ENCODE measurements at places on chromosomes 3 and 15. TPM values are rescaled to one million over a fixed set of nuclear protein-coding genes. Genes with fewer than 3 reads are reported as not detected.

ASB14 gene
- not detected for total RNA-seq

DNA sequence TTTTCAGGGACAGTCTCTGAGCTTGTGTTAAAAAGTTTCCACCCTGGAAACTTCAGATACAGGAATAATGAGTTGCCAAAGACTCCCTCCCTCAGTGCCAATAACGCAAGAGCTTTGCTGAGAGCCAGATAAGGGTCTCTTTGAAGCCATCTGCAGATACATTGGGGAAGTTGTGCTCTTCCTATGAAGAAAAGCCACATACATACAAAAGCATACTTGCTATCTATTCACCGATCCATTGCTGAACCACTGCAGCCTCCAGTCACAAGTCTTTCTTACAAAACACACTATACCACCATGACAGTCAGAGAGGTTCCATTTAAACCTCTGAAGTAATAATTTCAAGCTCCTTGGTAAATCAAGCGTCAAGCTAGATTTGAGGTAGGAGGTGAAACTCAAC, 10.0 kb upstream of the RETNLB start:
- no peak for DNase-seq
- no peaks in the 10 kb centered on the region for H3K4me1 ChIP-seq
- no peak overlapping the region for H3K27ac ChIP-seq
- H3K27me3 ChIP-seq = no peaks in the 10 kb centered on the region
- no peaks in the 10 kb centered on the region for H3K36me3 ChIP-seq
- no peak overlapping the region for H3K4me3 ChIP-seq

DNA sequence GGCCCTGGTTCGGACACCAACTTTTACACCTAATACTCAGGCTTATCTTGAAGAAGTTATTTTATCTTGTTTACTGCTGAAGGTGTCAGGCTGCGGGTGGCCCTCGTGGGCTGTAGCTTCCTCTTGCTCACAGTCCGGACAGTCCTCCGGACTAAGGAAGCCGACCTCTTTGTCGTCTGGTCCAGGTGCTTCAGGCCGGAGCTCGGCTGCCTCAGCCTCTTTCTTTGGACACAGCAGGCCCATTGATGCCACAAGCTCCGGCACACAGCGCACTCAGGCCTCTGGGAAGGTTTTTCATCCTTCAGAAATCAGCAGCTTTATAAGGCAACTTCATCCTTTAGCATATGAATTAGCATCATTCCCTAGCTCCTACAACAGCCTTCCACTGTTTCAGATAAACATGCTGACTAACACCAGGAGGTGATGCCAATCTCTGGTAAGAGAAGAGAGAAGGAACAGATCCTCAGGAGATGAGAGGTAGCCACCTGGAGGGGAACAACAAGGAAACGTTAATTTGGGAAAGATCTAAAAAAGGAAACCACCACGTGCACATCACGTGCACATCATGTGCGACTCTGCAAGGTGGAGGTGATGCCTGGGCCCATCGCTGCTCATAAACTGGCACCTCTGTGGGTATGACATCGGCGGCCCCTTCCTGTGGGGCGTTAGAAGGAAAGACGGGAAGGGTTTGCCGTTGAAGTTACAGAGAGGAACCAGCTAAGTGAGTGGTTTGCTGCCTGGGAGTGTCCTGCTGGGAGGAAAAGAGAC, 4.4 kb upstream of the CHAC1 start:
- peaks cover 16% of the 10 kb centered on the region for H3K4me1 ChIP-seq
- no peak for DNase-seq
- no peak overlapping the region for H3K27ac ChIP-seq

DNA sequence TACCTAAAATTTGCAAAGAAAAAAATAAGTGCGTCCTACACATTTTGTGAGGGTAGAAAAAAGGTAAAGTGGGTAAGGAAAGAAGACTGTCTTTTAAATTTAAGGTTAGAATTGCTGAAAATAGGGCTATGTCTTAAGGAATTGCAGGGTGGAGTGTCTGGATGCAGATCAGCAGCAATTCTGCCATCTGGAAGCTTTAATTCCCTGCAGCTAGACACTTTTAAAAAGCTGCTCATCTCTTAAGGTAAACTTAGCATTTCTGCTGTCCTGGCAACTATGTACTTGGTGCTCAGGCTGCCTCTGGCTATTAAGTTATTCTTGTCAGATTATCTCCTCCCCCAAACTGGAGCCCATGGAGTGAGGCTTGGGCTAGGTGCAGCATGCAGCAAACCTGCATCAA, 420.2 kb downstream of the SI start:
- H3K27ac ChIP-seq = no peak overlapping the region
- no peaks in the 10 kb centered on the region for H3K36me3 ChIP-seq
- DNase-seq = no peak
- H3K4me1 ChIP-seq = no peaks in the 10 kb centered on the region

DNA sequence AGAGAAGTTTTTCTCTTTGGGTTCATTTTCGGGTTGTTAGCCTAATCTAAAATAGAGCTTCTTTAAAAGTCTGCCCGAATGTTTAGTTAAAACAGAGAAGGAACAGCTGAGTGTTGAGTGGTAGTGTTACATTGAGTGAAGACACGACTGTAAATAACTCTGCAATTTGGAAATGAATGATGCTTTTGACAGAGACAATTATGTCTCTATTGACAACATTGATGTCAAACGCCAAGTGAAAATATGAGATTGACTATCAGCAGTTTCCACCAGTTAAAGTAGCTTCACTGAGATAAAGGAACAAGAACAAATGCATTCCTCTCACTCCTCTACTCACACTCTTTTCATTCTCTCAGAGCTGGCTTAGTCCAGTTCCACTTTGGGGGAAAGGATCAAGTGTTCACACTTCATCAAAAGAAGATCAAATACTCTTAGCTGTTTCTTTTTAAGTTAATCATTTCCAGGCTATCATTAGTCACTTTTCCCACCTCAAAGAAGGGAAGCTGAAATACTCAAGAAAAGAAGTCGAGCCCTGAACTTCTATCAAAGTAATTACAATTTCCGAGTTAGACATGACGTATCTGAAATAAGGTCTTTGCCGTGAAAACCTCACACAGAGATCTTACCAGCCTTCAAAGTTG, 399.1 kb upstream of the DPH6 start:
- H3K27ac ChIP-seq = no peak overlapping the region
- no peak for DNase-seq
- H3K27me3 ChIP-seq = no peaks in the 10 kb centered on the region
- no peaks in the 10 kb centered on the region for H3K36me3 ChIP-seq
